ENCODE measurements at places on chromosomes 1 and 21.

GRCh38 chr1:232547938-232548484 lies 81.9 kb downstream of the SIPA1L2 start:
- no peak for DNase-seq

DNA sequence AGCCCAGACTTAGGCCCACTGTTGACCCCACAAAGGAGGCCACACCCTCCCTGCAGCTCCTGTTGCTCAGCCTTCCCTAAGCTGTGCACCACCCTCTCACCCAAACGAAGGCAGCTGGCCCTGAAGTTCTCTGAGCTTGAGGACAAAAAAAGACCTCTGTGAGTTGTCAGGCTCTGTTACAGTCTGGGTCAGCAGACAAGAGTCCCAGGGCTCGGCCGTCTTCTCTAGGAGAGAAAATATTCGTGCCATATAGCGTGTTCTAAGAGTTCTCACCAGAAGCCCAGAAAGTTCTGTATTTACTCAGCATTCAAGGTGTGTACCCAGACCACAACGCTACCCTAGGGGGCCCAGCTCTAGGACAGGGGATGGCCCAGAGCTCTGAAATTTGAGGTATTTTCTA lies 25.5 kb upstream of the LYST start:
- DNase-seq = no peak

- no peak for DNase-seq
Observed at GRCh38 chr1:45373573-45373972, 33.3 kb upstream of the MUTYH start.

DNA sequence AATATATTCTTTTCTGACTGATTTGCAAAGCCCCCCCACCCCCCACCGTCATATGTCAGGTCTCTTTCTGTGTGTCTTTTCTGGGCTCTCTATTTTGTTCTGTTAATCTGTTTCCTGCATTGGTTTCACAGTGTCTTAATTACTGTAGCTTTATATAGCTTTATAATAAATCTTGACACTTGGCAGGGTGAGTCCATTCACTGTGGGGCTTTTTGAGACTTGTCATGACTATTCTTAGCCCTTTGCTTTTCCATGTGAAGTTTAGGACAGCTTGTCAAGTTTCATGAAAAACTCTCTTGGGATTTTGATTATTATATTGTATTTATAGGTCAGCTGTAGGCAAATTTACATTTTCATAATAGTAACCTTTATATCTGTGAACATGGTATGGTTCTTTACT lies 50.4 kb downstream of the MIGA1 start:
- DNase-seq = no peak

GRCh38 chr1:93988634-93989350 lies 79.6 kb upstream of the GCLM start:
- DNase-seq = peak; percentile 20

DNA sequence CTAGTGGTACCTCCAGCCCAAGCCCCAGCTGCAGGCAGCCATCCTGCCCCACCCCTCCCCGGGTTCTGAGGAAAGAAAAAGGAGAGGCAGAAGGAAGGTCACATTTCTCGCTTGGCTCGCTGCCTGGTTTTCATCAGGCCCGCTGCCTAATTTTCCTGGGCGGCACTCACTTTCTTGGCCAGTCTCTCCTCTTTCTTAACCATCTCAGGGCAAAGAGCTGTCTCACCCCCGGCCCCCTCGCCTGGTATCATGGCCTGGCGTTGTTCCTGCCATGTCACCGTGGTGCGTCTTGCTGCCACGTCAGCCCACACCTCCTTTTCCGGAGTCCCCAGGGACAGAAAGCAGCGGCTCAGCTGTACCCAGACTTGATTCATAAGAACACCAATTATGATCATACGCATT lies 26.6 kb upstream of the CASZ1 start:
- DNase-seq = peak; percentile 10

DNA sequence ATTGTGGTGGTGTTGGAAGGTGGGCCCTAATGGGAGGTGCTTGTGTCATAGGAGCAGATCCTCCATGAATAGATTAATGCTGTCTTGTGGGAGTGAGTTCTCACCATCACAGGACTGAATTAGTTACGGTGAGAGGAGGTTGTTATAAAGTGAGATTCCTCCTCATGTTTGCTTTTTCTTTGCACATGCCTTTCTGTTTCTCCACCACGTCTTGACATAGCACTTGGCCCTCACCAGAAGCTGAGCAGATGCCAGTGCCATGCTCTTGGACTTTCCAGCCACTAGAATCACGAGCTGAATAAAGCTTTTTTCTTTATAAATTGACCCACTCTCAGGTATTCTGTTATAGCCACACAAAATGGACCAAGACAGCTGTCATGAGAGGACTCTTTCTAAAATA lies 194.8 kb downstream of the PTPRU start:
- no peak for DNase-seq

DNA sequence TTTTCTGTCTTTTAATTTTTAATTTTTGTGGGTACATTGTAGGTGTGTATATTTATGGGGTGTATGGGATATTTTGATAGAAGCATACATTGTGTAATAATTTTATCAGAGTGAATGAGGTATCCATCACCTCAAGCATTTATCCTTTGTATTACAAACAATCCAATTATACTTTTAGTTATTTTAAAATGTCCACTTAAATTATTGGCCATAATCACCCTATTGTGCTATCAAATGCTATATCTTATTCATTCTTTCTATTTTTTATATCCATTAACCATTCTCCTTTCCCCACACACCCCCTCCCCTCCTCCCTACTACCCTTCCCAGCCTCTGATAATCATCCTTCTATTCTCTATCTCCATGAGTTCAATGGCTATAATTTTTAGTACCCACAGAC lies 70.2 kb upstream of the TSHB start:
- DNase-seq = no peak

DNA sequence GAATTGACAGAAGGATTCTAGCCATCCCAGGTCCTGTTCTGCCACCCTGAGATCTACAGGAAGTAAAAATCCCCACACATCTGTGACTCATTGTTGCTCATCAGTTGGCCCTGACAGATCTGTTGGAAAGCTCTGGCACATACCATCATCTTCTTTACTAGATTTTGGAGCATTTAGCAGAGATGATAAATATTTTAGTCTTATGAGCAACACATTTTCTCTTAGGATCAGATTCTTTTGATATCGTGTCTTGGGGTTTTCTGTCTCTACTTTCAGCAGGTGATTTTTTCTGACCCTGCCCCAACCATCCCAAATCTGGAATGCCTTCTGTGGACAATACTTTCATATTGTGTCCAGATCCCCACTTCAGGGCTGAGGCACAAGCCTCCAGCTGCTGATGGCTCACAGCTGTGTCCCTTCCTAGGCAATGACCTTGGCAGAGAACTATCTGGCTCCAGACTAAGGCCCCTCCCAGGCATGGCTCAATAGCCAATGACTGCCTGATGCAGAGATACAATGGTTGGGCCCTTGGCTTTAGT lies 102.8 kb downstream of the GDAP2 start:
- no peak for DNase-seq

GRCh38 chr1:192626366-192627179 lies 9.4 kb upstream of the RGS13 start:
- no peak for DNase-seq

- DNase-seq = no peak
Observed at GRCh38 chr1:70667494-70668170, 256.6 kb downstream of the CTH start.

DNA sequence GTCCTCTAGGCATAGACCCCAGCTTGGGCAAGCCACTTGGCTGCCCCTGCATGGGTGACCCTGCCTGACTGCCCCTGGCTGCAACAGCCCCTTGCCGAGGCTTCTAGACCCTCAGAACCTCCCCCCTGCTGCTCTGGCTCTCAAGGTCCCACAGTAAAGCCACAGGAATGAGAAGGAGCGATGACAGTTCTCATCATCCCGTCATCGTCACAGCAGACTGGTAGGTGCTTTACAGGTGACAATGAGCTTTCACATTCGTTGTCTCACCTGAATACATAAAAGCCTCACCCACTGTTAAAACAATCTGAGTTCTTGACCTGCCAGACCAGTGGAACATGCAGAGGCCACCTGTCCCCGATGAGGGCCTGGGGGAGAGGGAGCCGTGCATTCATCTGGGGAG lies 36.0 kb upstream of the GPR157 start:
- no peak for DNase-seq

DNA sequence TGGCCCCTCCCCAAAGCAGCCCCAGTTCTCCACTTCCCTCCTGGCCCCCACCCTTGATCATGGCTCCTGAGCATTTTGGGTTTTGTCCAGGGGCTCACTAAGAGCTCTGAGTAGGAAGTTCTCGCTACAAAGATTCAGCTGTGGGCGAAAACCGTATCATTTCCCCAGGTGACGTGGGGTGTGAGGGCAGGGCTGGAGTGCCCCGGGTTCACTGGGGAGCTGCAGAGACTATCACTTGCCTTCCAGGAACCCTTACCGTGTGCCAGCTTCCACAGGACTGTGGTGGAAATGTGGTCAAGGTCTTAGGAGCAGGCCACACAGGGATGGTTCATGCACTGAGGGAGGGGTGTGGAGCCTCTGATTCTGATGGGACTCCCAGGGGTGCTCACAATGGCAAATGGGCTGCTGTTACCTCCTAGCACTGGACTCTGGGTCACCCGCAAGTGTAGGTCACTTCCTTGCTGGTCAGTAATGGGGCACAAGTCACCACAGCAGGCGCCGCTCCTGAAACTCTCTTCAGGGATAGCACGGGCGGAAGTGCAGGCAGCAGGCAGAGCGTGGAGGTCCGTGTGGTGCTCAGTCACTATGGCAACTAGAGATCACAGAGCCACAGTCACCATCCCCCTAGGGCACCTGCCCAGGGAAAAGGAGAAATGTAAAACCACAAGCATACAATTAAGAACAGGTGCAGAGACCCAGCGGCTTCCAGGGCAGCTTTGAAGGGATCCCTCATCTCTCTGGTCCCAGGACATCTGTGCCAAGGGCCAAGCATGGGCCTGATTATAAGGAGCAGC lies 35.4 kb downstream of the RSPH1 start:
- DNase-seq = no peak

- DNase-seq = no peak
Observed at GRCh38 chr1:10941891-10942541, 70.4 kb upstream of the TARDBP start.

GRCh38 chr1:187384504-187384903 lies 555.8 kb downstream of the PLA2G4A start:
- no peak for DNase-seq

DNA sequence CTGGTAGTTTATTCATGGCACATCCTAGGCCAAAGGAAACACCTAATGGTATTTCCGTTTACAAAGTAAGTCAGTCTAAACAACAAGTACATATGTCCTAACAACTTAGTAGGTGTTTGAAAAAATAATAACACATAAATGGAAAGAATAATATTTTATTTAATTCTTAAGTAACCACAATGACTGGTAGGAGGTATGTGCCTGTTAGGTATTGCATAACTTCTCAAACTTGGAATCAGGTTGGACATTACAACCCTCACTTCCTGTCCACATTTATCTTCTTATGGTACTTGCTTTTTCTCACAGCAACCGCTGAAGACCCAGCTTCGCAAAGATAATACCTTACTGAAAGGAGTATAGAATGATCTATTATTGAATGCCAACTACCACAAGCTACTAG lies 64.2 kb downstream of the VPS13D start:
- no peak for DNase-seq

DNA sequence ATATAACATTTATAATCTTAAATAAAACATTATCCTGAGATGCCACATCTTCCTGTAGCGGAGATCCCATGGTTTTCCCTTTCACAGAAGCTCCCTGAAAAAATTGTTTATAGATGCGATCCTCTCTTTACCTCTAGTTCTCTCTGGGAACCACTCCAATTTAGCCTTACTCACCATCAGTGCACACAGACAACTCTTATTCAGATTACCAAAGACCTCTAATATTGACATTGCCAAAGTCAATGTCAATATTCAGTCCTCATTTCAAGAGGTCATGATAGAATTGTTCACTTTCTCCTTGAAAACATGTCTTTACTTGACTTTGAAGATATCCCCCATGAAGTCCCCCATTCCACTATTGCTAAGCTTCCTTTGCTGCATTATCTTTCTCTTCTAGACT lies 248.8 kb downstream of the CTH start:
- DNase-seq = no peak

DNA sequence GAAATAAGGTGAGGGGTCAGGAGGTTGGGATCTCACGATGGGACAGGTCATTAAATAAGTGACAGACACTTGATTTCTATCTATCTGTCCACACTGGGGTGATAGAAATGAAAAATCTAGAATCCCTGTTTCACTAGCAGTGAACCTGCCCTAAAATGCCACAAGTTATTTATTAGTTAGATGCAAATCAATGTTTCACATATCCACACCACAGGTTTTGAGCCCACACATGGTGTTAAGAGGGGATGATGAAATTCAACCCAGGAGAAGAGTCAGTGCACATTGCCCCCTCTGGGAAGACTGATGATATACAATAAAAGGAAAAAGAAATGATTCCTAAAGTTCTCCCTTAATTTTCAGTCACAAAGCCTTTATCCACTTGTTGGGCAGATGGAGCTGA lies 10.1 kb upstream of the NTPCR start:
- no peak for DNase-seq

DNA sequence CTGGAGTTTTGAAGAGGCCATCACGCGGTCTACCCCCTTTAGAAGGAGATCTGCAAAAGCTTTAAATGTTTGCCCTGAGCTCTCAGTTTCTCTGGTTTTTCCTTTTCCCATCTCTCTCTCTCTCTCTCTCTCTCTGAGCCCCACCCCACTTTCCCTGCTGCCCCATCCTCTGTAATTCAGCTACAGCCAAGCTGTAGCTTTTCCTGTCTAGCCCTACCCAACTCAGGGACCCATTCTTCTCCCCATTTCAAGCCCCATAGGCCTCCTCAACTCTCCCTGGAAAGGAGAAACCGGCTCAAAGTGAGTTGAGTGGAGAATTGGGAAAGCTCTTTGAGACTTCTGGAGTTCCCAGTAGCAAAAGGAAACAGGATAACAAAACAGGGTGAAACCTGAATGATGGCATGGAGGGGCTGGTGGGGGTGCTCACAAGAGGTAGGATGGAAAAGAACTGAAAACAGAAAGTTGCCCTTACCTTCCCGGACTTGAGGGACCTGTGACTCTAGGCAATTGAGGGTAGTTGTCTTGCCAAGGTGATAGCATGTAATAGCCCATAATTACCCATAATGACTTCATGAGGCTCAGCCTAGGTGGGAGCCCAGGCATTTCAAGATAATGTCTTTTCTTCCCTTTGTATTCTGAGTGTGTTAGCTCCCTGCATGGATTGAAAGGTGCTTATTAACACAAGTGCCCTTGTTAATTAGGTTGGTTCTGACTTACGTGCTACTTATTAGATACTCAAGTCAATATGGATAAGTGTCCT lies 84.9 kb downstream of the SLC16A1 start:
- DNase-seq = no peak

GRCh38 chr1:85366391-85367170 lies 90.1 kb upstream of the BCL10 start:
- peak; percentile 31 for DNase-seq

GRCh38 chr1:233446935-233447334 lies 119.4 kb downstream of the MAP3K21 start:
- DNase-seq = no peak
